ENCODE measurements at places on chromosomes 1 and 21. TPM values are rescaled to one million over a fixed set of nuclear protein-coding genes. Genes with fewer than 3 reads are reported as not detected.

DNA sequence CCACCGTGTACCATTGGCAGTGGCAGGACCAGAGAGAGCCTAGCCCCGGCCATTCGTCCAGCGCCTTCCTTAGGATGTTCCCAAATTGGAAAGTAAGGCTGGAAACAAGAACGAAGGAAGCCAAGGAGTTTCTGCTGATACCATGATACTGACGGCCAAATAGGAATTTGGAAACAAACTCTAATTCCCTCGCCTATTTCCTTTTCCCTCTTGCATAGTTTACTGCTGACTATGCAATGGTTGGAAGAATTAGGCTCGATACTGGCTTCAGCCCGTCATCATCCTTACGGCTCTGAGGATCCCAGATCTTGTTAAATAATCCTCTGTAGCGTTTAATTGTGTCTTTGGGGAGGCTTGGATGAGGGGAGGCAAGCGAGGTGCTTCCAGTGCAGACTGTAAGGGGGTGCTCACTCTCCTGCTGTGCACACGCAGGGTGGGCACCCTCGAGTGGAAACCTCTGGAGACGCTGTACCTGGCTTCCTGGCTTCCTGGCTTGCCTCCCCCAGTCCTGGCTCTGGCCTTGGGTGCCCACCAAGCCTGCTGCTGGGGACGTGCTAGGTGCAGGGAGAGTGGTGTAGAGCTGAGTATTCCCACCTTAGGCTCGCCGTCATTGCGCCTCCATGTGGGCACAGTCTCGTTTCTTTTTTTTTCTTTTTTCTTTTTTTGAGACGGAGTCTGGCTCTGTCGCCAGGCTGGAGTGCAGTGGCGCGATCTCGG, 27.4 kb upstream of the CAMTA1 start:
- H3K27me3 ChIP-seq = no peaks in the 10 kb centered on the region
- H3K4me1 ChIP-seq = no peaks in the 10 kb centered on the region
- no peak overlapping the region for H3K27ac ChIP-seq
- no peaks in the 10 kb centered on the region for H3K36me3 ChIP-seq
- DNase-seq = no peak

CCDC17 gene
- 1.5 TPM for polyA plus RNA-seq

DNA sequence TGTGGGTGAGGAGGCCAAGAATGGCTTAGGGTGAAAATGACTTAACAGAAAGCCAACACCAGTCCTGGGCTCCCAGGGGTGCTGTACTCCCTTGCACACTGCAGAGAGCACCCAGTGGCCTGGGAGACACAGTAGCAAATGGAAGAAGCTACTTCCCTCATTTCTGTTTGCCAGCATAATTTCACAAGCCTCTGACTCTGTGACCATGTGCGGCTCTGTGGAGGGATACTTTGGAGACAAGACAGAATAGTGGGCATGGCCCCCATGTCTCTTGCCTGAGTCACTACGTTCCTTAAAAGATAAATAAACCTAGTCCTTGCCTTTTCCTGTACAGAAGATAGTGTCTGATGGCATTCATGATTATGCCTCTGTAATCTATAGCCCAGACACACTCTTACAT, 38.1 kb downstream of the TRIM62 start:
- H3K36me3 ChIP-seq = peaks cover 2% of the 10 kb centered on the region
- DNase-seq = no peak
- H3K4me3 ChIP-seq = no peak overlapping the region
- H3K27me3 ChIP-seq = no peaks in the 10 kb centered on the region

LRRC8B gene
- 2.7 TPM for polyA plus RNA-seq

Data from small intestine (tissue), 16 donors.